Stimulated activated CD8-positive, alpha-beta memory T cell treated with anti-CD3 and anti-CD28 coated beads, Interleukin-2, amount 100 ng/mL, for 1 hour (primary cell): ENCODE measurements at places on chromosomes 1 and 21.

GRCh38 chr1:160924791-160925651 lies 29.6 kb downstream of the ITLN2 start:
- DNase-seq: no peak

DNA sequence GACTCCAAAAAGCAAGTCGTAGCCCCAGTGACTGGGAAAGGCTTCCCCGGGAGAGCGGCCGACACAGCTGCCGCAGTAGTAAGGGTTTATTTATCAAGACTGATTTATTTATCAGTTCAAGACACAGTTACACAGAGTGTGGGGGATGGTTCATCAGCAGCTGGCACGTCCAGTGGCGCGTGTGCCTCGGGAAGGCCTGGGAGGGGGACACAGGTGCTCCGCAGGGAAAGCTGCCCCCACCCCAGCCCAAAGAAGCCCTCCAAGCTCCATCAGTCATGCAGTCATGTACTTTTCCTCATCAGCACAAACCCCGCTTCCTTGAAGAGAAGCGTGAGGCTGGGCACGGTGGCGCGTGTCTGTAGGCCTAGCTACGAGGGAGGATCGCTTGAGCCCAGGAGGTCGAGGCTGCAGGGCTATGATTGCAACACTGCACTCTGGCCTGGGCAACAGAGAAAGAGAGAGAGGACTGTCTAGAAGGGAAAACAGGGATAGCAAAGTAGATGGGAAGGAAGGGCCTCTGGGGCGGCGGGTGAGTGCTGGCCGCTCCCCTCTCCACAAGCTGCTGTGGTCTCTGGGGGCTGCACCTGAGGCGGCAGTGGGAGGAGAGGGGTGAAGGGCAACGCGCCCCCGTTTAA lies 53.2 kb downstream of the PRKCZ start:
- no peak for DNase-seq

DNA sequence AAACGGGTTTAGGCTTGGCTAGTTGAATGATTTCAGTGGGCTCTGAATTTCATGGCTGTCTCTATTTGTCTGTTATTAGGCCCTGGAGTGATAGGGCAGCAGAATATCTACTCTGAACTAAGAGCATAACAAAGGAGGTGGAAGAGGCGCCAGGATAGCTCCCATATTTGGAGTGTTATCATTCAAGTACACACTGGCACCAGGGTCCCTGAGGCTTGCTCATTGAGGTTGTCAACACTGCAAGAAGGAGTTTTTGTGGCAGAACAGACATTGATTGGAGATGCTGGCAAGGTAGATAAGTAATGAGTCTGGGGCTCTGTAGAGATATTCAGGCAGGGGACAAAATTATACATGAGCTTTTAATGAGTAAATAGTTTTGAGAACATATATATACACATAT lies 1748.4 kb downstream of the MRPL39 start:
- no peak for DNase-seq

DNA sequence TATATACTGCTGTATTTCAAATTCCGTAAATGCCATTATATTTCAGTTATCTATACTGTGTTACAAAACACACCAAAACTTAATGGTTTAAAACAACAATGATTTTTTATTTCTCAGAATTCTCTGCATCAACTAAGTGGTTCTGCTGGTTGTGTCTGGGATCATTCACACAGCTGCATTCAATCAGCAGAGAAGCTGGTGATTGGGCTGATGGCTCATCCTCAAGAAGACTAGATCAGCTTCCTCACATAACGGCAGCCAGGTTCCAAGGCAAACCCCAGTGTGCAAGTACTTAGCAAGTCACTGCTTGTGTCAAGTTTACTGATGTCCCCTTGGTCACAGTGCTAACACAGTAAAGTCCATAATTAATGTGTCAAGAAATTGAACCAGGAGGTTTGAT lies 86.3 kb upstream of the VANGL1 start:
- DNase-seq: no peak

- no peak for DNase-seq
These were observed 27.2 kb downstream of the SYT6 start for GRCh38 chr1:114126261-114127095.

- no peak for DNase-seq
These were observed 477 bp downstream of the ICMT start for GRCh38 chr1:6235296-6235677.

- DNase-seq: no peak
These were observed 245.4 kb downstream of the SMYD3 start for GRCh38 chr1:246261639-246262038.

- no peak for DNase-seq
These were observed 16.9 kb downstream of the AVPR1B start for GRCh38 chr1:206100226-206100815.
